ENCODE measurements at places on chromosomes 12 and 14.

DNA sequence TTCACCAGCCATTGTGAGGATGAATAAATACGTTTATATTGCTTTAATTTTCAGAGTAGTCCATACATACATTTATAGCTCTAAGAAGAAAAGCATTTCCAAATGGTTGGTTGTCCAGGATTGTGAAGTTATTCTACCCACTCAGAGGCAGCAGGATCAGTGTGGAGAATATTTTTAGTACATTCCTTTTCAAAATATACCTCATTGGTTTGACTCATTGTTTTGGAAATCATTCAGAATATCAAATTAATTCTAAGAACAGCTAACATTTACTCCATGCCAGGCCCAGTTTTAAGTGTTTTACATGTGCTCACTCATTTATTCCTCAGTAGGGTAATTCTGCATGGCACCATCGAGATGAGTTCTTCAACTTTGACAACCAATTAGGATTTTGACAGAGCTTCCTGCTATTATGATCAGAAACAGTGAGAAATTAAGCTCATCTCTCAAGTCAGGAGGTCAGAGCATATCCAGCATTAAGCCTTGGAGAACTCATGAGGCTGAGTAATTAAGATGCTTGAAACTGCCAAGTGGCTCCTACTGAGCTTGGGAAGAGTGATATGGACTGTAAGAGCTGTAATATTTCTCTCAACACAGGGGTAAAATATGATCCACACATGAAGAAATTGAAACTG, 153.3 kb upstream of the CLEC14A start:
- no peak for DNase-seq

DNA sequence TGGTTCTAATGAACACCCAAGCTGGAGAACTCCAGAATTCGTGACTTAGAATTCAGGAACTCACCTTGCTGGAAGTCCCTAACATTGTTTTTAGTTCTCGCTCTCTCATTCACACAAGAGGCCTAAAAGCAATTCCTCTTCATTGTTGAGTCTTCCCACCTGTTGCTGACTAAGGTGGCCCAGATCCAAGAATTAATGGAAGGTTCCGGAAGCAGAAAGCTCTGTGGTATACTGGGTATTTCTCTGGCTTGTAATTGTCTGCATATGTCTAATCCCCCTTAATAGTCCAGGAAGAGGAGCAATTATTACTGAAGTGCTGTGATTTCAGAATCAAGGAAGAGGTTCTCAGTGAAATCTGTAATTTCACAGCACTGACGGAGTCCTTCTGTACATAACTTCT, 31.4 kb downstream of the TMEM233 start:
- DNase-seq = no peak

- DNase-seq = no peak
Measured at GRCh38 chr12:27472604-27473003, 26.1 kb downstream of the SMCO2 start.

DNA sequence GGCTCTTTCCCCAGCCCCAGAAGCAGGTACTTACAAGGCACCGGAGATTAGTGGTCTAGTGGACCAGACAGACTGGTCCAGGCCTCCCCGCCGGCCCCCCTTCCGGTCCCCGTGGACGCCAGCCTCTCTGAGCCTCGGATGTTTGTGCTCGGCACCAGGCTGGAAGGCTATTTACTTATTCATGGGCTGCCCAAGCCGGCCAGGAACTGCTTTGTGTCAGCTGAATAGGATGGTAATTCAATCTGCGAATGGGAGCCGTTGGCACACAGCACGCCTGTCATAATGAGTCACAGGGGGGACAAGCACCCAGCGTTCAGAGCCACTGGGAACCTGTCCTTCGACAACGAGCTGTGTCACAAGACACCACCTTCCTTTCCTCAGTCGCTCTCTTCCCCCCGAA, 82.3 kb downstream of the RIMBP2 start:
- no peak for DNase-seq

DNA sequence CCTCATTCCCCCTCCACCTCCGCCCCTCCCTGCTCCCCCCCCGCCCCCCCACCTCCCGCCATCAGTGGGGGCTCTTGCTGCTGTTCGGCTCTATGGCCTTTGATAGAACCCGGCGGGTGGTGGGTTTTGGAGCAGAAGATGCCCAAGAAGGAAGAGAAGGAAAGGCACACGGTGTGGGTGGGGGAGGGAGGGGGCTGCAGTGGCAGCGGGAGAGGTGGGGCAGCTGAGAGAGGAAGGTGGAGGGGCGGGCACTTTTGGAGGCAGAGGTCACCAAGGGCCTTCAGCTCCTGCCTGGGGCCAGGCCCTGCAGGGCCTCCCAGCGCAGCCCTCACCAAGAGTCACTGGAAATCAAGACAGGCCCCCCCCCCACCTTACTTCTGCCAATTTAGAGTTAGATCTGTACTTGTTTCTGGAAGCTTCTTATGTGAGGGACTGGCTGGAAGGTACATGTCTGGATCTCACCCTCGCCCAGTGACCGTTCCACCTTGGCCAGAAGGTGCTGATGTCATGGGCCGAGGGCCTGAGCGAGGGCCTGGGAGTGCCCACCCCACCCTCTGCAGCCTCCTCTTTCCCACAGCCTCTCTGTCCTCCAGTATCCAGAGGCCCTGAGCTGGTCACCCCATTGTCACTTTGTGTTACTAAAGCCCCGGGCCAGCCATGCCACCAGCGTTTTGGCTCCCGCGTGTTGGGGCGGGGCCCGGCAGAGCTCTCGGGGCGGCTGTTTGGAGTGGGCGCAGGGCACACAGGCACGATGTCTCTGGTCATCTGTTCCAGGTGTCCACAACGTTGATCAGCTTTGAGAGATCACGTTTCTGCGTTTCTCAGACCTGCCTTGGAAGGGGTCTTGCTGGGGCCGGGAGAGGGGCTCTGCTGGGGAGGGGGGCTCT, 153.9 kb downstream of the KIF26A start:
- no peak for DNase-seq
